ENCODE measurements at places on chromosomes 7 and 10.

GRCh38 chr7:103432712-103433111 lies 13.3 kb downstream of the SLC26A5 start:
- no peak for DNase-seq

DNA sequence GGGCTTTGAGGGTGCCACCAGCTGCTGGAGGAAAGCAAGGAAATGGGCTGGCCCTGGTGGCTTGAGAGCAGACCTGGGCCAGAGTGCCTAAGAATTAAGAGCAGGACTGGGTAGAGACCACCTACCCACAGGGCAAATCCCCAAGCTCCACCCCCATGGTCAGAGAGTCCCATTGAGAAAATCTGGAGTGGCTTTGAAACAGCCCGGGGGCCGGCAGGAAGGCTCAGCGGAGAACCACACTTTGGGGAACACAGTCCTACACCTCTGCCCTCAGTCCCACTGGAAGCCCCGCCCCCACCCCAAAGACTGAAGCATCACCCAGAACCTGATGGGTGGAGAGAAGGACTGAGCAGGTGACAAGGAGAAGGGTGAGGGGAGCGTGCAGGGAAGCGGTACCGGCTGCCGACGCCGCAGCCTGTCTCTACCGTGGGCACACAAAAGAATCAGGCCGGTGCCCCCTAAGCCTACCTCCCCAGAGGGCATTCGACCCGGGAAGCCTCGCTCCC lies 3.6 kb downstream of the SMARCD3 start:
- DNase-seq = no peak

DNA sequence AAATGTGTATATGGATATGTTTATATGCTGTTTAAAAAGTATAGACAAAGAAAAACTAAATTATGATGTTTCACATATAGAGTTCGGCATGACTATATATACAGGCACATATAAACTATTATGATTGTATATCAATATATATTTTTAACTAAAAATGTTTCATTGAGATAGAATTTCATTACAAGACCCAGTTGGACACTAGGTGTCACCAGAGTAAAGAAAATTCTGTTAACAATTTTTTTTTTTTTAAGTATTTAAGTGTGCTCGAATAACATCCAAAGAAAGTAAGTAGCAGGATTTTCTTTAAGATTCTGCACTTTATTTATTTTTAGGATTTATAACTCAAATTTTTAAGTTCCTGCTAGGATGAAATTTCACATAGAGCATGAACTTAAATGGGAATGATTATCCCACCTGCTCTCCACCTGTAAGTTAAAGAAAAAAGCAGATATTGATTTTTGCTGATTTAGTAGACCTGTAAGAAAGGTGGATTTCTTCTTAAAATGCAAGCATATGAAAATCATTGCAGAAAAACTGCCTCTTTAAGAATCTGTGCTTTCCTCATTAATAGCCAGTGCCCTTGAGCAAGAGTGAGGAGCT lies 961.5 kb downstream of the PCDH15 start:
- no peak for DNase-seq

GRCh38 chr10:98309366-98310355 lies 41.7 kb upstream of the LOXL4 start:
- no peak for DNase-seq

DNA sequence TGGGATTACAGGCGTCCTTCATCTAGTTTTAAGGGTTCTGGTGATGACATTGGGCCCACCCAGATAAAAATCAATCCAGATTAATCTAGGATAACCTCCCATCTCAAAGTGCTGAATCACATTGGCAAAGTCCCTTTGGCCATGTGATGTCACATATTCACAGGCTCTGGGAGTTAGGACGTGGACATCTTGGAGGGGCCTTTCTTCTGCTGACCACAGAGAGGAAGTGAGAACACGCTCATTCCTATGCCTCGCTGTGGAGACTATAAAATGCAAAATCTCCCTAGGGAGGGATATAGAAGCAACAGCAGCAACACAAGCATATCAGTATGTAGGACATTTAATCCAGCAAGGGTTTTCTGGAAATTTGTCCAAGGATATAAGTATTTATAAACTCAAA lies 266.0 kb upstream of the PITRM1 start:
- no peak for DNase-seq

DNA sequence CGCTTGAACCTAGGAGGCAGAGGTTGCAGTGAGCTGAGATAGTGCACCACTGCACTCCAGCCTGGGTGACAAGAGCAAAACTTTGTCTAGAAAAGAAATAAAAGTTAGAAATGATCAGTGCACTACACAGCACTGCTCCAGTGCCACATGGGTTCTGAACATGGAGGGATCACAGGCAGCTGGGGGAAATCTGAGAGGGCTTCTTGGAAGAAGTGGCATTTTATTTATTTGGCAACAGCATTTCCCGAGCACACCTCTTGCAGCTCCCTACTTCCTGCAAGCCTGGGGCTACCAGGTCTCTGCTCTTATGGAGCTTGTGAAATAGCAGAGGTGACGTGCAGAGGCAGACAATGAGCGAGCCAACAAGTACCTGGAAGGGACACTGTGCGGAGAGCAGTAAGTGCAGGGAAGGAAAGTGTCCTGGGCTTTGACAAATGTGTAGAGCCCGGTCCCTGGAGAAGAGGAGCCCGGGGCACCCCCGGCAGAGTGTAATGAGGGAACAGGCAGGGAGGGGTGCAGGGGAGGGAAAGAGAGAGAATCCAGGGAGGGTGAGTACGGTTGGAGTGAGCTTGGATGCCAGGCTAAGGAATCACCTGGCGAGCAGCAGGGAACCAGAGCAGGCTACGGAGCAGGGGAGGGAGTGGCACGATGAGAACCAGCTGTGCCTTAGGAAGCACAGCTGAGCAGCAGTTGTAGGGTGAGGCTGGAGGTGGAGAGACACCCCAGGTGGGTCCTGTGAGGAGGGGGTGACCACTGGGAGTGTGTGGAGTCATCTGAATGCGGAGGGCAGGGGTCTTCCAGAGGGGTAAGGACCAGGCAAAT lies 104.6 kb upstream of the CTBP2 start:
- no peak for DNase-seq

DNA sequence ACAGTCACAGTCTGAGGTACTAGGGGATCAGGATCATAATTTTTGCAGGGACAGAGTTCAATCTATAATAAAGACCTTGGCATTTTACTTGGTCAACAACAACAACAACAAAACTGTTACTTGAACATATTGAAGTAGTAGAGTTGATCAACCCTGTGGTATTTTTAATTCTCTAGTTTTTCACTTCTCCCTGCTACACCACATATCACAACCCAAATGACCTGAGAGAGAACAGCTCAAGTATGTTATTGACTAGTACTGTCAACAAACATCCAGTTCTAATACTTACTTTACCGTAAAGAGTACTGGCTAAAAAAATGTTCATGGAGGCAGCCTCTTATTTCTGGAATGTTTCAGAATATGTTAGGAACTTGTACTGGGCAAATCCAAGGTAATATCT lies 90.5 kb upstream of the FAM3C start:
- DNase-seq = no peak

DNA sequence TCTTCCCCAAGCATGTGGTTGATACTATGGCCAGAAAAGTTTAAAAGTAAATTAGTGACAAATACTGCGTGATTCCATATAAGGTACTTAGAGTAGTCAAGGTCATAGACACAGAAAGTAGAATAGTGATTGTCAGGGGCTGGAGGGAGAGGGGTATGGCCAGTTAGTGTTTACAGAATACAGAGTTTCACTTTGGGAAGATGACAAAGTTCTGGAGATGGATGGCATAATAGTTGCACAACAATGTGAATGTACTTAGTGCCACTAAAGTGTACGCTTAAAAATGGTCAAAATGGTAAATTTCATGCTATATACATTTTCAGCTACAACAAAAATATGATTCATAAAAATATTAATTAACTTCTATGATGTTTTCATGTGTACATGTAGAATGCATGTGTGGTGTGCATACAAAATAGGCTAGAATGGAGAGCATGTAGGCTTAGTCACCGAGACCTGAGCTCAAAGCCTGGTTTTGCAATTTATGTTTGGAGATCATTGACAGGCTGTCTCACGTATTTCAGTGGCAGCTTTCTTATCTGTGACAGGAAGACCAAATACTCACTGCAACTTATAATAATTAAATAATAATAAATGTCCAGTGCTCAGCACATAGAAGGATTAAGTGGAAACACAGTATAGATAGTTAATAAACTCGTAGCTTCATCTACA lies 625.6 kb downstream of the SUGCT start:
- no peak for DNase-seq

- no peak for DNase-seq
Observed at GRCh38 chr7:14858866-14859265, 43.7 kb downstream of the DGKB start.

- DNase-seq = no peak
Observed at GRCh38 chr10:82251222-82251906, 376.4 kb downstream of the NRG3 start.

DNA sequence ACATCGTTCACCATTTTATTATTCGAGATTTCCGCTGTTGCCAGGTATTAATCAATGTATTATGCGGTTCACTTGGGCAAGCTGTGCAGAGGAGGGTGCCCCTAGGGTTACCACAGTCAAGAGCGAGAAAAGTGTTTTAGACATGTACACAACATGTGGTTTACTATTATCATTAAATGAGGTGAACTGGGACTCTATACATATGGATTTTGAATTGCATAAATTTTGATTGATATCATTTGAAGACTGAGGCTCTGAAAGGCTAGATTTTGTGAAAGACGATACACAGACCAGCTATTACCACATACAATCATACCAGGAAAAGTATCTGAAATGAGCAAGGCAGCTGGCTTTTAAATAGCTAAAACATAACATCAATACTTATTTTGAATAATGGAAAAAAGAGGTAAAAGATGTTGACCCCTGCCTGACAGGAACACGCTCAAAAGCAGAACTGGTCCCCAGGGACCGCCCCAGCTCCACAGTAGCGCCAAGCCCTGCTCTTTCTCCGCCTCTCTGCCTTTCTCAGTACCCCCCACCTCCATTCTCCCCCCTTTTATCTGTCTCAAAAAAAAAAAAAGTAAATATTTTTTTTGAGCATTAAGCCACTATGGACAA lies 413.4 kb upstream of the MKI67 start:
- no peak for DNase-seq
